ENCODE measurements at places on chromosomes 7 and 10. TPM values are rescaled to one million over a fixed set of nuclear protein-coding genes. Genes with fewer than 3 reads are reported as not detected.

- DNase-seq = no peak
Measured at GRCh38 chr10:132865851-132866600, 76.3 kb downstream of the CFAP46 start.

DNA sequence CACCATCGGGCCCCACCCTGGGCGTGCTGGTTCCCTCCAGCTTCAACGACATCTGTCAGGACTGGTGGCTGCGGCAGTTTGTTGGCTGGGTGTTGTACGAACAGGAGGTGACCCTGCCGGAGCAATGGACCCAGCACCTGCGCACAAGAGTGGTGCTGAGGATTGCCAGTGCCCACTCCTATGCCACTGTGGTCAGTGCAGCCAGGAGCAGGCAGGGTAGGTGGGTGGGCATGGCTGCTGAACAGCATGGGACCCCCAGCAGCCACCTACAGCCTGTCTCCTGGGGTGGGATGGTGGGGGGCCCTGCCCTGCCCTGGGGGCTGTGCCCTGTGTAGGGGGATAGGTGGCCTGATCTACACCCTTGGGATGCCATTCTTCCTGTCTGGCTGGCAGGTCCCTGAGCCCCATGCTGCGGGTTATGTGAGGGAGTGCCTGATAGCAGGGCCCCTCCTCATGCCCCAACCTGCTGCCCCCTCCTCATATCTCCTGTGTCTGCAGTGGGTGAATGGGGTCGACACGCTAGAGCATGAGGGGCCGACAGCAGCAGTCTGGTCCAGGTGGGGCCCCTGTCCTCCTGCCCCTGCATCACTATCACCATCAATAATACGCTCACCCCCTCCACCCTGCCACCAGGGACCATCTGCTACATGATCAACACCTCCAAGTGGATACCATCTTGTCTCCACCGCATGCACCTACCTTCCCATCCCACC, 56.9 kb downstream of the ZNF727 start:
- DNase-seq = no peak

- DNase-seq = no peak
Measured at GRCh38 chr7:134888141-134888740, 98.1 kb upstream of the AGBL3 start.

DNA sequence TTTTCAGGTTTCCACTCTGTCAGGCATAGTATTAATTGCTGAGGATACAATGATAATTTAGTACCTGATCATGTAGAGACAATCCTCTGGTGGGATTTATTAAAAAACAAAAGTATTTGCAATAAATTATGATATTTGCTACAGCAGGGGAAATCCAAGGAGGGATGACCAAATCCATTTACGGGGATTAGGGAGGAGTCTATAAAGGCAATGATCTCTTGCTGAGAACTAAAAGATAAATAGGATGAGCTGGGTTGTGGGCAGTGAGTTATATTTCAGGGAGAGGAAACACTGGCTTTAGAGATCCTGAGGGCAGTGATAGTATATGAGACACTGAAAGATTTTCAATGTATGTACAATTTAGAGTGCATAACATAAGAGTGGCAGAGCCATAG, 305.5 kb downstream of the GPR37 start:
- DNase-seq = no peak

GRCh38 chr10:132359305-132360040, 27.5 kb downstream of the LRRC27 start:
- DNase-seq = no peak

- DNase-seq = no peak
Measured at GRCh38 chr7:91636129-91636724, 244.3 kb downstream of the MTERF1 start.

- DNase-seq = no peak
Measured at GRCh38 chr10:62805231-62806099, 945 bp downstream of the ADO start.

DNA sequence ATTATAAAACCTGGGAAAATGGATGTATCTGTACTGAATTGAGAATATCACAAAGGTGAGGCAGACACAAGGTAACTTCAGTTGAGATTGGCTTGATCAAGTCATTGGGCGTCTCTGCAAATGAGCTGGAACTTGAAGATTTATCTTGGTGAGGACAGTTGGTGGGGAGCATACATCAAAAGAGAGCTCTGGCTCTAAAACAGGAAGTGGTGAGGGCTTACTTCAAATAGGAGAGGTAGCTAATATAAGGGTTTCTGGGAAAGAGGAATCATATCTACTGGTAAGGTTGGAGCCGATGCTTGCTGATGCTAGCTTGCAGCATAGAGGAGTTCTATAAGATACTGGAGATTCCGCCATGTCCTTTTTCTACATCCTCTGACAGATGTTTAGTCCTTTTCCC, 39.9 kb upstream of the FGL2 start:
- no peak for DNase-seq

CARD11 gene
- 2.0 TPM for polyA plus RNA-seq

FRG2B gene
- polyA plus RNA-seq = not detected

PLXNA4 gene
- 13.9 TPM for polyA plus RNA-seq
